ENCODE measurements at places on chromosomes 3 and 15.

GRCh38 chr15:89396723-89397652, 62.4 kb upstream of the POLG start:
- DNase-seq: no peak

DNA sequence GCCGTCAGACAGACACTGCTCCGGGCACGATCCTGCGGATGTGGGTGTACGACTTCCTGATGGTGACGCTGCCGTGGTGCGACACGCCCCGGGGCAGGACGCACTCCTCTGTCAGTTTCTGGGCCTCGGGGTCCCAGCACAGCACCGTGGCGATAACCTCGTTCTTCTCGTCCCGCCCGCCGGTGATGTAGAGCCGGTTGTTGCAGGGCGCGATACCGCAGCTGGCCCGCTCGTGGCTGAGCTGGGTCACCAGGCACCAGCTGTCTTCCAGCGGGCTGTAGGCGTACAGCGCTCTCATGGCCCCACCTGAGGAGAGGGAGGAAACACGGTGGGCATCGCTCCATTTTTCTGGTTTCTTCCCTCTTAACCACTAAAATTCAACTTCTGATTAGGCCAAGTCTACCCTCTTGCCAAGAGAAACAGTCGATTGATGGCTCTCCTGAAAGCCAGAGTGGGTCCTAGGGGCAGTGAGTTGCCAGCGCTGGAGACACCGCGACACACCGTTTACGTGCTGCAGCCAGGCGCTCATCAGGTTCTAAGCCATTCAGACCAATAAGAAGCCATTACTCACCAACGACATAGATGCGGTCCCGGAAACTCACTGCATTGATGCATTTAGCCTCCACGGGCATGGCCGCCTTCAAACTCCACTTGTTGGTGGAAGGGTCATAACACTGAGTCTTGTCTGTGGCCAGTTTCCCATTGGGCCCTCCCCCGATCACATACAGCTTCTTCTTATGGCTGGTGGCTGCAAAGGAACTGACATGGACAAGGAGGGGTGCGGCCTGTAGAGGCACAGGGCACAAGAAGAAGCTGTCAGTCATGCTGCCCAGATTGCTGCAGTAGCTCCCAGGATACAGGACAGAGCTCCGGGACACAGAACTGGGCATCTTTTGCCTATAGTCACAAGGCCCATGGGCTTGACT, 63.3 kb downstream of the KLHL6 start:
- DNase-seq: no peak

- no peak for DNase-seq
Observed at GRCh38 chr3:9452417-9452816, 55.0 kb downstream of the SETD5 start.

- peak; percentile 83 for DNase-seq
Observed at GRCh38 chr15:31241888-31242522, 84.6 kb upstream of the KLF13 start.

DNA sequence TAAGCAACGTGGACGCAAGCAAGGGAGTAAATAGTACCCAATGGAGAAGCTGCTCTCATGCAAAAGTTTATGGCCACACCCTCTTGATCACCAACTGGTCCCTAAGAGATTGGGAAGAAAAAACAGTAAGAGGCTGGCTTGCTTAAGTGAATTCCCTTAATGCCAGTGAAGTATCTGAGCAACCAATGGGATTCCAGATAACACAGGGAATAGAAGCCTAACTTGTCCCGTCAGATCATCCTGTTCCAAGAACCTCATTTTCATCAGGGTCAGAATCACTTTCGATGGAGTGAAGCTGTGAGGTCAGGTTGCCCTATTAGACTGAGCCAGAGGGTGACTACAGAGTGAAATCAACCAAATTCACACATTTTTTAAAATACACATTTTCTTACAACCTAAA, 104.3 kb downstream of the CD47 start:
- DNase-seq: no peak

DNA sequence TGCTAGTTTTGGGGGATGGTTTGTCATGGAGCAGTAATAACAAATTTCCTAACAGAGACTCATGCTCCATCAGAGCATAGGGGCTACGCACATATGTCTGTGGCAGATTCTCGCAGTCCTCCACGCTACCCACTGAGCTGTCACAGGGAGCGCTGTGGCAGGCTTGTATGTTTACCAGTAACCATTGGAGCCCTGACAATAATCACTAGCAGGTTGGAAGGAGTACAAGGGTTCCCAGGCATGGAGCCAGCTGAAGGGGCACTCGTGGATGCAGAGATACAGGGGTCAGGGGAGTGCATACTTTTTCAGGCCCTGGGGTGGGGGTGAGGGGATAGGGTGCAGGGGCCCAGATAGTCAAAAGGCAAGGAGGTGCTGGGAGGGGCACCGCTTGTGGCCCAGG, 7.9 kb upstream of the GP9 start:
- no peak for DNase-seq
